ENCODE measurements at places on chromosomes 6 and 20.

- no peak for DNase-seq
Observed at GRCh38 chr6:2230659-2231277, 14.6 kb downstream of the GMDS start.

DNA sequence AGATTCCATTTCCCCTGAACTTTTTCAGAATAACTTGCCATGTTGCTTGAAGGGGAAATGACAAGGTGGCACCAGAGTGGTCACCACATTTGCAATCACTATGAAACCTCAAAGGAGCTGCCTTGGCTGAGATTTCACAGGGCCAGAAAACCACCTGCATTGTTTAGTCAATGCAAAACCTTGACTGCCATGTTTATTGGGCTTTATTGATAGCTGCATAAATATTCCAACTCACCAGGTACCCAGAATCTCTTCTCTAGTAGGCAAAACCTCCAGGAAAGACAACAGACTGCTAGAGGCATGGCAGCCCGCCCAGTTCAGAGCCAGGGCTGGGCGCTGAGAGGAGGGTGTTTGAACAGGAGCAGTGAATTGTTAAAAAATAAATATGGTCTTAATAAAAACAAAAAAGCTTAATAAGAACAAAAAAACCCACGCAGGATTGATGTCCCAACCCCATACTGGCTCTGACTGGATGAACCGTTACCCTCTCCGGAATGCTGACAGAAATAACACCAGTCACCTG, 375.6 kb downstream of the ZFAND3 start:
- no peak for DNase-seq

DNA sequence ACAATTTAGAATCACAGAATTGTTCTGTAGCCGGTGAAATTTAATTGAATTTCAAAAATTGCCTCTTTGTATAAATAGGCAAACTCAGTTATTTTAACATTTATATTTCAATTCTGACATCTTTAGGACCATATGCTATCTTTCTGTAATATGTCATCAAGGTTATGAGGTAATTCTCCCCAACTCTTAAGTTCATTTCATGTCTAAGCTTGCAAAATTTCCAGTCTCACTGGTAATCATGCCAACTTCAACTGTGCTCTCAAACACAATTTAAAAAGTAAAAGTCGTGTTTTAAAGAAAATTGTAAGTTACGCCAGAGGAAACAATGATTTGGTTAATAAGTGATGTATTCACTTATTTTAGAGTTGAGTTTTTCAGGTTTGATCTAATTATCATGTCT, 1.4 kb downstream of the NCOA7 start:
- DNase-seq: no peak

- DNase-seq: no peak
Observed at GRCh38 chr6:79756496-79756895, 125.4 kb downstream of the SH3BGRL2 start.

DNA sequence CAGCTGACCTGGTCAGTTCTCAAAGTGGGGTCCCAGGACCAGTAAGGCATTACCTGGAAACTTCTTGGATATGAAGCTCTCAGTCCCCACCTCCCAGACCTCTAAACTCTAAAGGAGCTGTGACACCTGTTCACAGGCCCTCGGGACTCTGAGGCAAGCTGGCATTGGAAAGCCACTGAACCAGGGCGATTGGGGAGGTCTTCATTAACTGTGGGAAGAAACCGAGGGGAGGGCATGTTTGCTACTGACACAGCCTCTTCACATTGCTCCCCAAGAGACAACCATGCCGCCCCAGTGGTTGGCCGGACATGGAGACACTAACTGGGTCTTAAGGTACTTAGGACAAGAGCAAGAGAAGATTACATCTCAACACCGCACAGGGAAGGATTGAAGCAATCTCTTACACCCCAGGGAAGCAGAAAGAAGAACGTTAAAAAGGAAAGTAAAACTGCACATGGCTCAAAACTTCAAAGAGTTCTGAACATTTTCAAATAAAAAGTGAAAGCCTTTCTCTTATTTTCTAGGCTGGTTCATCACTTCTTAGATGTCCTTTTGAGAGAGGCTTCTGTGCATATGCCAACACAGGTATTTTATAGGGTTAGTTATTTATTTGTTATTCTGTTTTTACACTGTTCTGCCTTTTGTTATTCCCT, 210.0 kb upstream of the CST7 start:
- no peak for DNase-seq

Measured in left ventricle myocardium superior (tissue), 1 donor.